ENCODE measurements at places on chromosomes 12 and 14.
A peak's percentile ranks its signal among the peaks of the same experiment; 100 is the strongest.

DNA sequence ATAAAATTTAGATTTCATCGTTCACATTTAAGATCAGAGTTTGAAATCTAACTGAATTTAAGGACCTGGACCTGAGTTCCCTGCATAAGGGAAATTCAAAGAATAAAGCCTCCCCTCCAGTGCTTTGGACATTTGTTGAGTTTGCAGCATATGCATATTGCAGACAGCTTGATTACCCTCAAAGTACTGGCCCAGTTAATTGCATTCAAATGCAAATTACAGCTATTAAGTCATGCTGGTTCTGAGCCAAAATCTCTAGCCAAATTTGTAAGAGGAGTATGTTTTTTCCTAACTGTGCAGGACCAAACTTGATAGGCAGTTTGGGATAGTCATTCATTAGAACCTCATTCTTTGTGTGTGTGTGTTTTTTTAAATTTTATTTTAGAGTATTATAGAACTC is 9.1 kb upstream of the KIF21A start:
- DNase-seq = no peak

DNA sequence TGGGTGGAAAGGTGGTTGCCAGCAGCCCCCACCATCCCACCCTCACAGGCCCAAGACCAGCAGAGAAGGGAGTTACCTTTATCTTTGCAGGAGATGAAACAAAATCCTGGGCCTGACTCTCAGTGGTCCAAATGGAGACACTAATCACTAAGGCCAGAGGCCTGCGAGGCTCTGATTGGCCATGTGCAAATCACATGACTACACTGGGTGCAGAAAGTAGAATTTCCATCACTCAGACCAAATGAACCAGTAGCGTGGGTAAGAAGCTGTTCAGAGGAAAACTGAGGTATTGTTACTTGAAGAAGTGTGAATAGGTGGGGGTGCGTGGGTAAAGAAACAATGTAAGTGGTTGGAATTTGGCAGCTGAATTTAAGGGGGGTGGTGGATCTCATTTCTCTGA is 20.2 kb upstream of the PPP1CC start:
- DNase-seq = no peak

DNA sequence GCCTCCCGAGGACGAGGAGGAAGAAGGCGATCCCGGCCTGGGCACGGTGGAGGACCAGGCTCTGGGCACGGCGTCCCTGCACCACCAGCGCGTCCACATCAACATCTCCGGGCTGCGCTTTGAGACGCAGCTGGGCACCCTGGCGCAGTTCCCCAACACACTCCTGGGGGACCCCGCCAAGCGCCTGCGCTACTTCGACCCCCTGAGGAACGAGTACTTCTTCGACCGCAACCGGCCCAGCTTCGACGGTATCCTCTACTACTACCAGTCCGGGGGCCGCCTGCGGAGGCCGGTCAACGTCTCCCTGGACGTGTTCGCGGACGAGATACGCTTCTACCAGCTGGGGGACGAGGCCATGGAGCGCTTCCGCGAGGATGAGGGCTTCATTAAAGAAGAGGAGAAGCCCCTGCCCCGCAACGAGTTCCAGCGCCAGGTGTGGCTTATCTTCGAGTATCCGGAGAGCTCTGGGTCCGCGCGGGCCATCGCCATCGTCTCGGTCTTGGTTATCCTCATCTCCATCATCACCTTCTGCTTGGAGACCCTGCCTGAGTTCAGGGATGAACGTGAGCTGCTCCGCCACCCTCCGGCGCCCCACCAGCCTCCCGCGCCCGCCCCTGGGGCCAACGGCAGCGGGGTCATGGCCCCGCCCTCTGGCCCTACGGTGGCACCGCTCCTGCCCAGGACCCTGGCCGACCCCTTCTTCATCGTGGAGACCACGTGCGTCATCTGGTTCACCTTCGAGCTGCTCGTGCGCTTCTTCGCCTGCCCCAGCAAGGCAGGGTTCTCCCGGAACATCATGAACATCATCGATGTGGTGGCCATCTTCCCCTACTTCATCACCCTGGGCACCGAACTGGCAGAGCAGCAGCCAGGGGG is 979 bp downstream of the KCNA5 start:
- DNase-seq = no peak

- DNase-seq = no peak
Observed at GRCh38 chr12:78712834-78713481, 151.6 kb upstream of the SYT1 start.

DNA sequence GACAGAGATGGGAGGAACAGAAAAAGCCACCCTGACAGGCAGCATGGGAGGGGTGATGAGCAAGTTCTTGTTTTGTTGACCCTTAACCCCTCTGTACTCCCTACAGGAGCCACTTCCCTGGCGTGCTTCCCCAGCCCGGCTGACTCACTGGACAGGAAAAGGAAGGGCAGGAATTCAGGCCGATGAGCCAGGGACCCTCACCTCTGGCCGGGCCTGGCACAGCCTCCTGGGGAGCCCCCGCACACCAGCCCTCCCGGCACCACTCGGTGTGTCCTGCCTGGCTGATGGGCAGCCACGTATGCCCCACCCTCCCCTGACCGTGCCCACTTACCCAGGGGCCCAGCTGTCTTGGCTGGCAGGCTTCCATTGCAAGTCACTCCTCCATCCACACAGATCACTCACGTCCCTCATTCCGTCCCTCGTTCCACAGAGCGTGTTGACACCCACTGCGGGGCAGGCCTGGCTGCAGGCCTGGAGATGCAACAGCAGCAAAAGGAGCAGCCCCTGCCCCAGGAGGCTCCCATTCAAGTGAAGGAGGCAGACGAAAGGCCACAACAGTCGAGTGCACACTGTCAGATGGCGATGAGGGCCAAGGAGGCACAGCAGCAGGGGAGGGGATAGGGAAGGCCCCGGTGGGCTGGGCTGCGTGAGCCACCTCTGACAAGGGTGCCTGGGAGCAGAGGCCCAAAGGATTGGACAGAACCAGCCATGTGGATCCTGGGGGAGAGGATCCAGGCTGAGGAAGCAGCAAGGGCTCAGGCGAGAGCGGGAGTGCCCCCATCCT is 19.7 kb upstream of the CD9 start:
- no peak for DNase-seq

DNA sequence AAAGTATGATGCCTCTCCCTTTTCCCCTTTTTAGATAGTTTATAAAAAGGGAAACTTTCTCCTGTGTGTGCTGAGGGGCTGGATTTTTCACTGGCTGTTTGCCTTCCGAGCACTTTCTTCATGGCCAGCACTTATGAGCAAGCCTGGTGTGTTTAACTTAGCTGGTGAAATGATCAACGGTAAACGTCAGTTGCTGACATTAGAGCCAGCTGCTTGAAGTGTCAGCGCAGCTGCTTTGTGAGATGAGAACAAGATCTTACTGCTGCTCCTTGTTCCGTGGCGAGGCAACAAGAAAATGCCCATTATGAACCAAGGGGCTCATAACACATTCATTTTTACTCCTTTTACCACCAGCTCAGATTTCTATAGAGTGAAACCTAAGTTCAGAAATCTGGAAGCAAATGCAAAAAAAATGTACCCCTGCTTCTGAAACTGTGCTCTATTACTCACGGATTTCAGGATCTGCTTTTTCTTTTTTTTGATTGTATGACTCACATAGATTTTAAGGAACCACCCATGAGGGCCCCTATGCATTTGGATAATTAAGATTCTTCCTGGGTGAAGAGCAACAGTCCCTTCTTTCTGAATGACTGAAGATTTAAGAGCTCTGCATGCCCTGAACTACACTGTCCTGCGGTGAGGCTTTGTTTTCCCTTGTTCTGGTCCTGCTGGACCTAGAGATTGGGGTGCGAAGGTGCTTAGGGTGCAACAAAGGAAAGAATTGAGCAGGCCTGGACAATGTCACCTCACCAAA is 74.3 kb upstream of the CPM start:
- no peak for DNase-seq

GRCh38 chr12:98296462-98297079 is 218.8 kb upstream of the TMPO start:
- no peak for DNase-seq

DNA sequence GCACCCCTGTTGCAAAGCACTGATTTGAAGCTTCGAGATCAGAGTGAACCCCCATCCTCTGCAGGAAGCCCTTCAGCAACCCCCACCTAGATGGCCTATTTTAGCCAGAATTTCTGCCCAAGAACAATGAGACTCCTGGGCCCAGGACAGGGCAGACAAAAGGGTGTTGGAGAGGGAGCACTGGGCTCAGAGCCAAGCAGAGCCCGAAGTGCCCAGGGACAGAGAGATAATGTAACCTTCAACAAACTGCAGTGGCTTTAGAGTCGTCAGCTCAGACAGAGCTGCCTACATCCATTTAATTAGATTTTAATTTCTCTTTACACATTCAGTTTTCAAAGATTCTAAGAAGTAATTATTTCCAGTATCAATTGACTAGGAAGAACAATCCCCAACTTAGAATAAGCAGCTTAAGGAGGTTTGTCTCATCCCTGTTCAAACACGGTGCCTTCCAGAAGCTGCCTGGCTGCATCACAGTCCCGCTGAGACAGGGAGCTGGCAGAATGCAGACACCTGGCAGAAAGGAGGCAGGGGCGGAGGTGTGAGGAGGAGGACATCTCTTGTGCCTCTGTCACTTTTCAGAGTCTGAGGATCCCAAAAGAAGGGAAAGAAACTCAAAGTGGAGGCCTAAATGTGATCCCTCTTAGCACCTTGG is 504.9 kb upstream of the CCDC196 start:
- no peak for DNase-seq

DNA sequence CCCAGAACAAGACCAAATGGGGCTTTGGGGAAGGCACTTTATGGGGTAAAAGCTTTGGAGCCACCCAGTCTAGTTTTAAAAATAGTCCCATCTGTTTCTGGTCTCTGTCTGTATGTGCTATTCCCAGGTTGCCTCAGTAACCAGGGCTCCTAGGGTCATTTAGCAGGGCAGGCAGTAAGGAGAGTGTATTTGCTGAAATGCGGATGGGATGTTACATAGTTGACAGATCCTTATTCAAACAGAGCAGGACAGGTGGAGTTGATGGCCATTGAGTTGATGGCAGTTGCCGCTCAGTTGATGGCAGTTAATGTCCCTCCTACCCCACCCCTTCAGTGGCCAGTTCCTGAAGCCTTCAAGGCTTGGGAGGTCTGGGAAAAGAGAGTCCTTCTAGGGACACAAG is 4.6 kb downstream of the ZC3H10 start:
- DNase-seq = no peak

DNA sequence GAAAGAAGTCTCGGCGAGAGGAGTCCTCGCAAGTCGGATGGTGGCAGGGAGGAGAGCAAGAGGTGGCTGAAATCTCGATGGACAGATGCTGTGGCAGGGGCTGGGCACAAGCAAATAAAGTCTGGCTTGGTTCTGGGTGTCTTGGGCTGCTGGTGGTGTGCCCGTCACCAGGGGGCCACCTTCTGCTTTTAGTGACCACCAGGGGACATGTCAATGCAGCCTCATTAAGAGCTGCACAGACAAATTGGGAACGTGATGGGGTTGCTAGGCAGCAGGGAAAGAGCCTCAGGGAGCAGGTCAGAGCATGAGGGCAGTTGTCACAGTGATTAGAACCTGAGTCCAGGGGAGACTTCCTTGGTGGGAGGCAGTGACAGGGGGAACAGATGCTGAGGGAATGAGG is 44.0 kb downstream of the LRRC74A start:
- no peak for DNase-seq

GRCh38 chr14:73710737-73711136 is 3.4 kb downstream of the PNMA1 start:
- no peak for DNase-seq

DNA sequence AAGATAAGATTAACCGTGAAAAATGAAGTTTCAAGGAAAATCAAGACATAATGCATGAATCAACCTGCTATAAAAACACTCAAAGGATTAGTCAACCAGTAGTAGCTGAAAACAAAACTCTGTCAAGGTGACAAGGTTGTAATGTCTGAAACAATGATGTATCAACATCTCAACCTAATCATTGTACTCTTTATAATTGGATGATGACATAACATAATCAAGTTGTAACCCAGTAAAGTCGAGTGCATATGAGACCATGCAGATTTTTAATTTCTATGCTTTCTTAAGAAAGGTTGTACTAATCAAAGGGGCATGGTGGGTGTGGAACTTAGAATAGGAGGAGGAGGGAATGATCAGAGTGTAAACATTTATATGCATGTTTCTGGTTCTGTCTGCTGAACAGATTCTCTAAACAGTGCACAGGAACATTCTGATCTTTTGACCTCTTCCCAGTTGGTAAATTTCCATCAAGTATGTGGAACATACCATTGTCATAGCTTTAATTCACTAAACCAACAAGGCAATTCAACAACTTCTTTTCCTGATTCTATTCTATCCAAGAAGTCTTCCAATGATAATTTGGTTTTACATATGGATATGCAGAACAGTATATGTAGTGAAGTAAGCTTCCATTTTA is 253.7 kb downstream of the TTC6 start:
- DNase-seq = no peak

DNA sequence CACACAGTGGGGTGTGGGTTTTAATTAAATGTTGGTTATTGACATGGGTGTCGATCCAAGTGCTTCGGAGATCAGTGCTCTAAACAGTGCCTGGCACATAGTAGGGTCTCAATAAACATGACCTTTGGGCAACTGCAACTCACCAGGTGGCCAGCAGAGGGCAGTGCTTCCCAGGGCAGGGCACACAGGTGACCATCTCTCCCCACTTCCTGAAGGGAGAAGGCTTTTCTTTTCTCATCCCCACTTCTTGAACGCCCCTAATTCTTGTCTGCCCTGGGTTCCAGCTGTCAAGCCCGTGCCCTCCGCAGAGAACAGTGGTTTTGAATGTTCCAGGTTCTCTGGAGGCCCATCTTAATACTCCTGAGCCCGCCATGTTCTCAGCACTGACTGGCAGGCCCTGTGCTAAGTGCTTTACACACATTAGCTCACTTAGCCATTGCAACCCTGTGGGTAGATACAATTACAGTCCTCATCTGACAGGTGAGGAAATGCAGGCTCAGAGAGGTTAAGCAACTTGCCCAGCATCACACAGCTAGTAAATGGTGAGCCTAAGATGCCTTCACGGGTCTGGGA is 16.3 kb downstream of the RAPGEF3 start:
- DNase-seq = peak; percentile 82

- no peak for DNase-seq
Observed at GRCh38 chr12:90589956-90590355, 365.0 kb downstream of the CCER1 start.

DNA sequence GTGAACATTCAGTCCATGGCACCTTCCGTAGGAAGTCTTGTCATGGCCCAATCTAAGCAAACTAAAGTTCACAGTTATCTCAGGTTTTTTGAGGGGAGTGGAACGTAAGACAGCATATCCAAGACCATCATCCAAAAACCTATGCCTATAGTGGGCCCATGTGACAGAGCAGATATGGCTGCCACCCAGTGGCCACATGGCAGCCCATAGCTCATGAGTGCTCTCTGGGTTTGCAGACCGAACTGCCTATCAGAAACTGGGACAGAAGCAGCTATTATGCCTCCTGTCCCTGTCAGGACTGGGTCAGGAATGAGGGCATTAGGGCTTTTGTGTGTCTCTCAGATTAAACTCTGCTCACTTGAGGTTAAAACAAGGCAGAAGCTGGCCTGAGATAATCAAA is 503.7 kb downstream of the NRXN3 start:
- DNase-seq = no peak

GRCh38 chr12:110766311-110767154 is 23.8 kb upstream of the PPP1CC start:
- DNase-seq = no peak

Data from natural killer cell (primary cell).